ENCODE measurements at places on chromosomes 5 and 9.

GRCh38 chr9:23577611-23578010 lies 248.4 kb downstream of the ELAVL2 start:
- no peak for DNase-seq

DNA sequence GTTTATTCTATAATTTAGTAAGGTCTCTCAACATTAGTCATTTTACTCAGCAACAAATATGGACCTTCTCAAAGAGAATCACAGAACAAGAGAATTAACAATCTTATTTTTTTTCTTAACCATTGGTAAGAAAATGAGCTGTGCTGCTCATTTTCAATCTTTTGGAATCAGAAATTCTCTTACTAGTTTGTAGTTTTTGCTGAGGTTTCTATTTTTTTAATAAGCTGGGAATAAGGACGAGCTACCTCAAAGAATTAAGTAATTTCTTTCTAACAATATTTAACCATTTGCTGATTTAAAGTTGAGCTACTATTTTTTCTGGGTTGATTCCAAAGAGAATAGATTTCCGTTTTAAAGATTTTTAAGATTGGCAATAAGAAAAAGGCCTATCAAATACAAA lies 44.2 kb downstream of the PLGRKT start:
- no peak for DNase-seq

GRCh38 chr5:148776780-148777179 lies 49.6 kb upstream of the ADRB2 start:
- no peak for DNase-seq

GRCh38 chr9:88807426-88807825 lies 183.8 kb upstream of the S1PR3 start:
- DNase-seq = no peak

GRCh38 chr9:134531220-134531970 lies 110.2 kb upstream of the COL5A1 start:
- no peak for DNase-seq

DNA sequence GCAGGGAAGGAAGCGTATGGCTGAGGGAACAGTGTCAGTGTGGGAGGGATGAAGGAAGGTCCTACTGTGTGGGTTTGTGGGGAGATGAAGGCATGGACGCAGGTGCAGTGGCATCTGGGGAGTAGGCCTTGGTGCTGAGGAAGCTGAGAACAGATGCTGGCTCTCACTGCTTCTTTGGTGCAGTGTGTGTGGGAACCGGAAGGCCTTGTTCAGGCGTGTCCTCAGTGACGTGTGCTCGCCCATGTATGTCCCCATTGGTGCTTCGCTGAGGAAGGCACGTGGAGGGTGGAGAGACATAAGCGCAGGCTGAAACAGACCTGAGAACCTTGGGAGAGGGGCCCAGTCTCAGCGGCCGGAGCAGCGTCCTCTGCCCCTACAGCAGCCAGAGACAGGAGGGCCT lies 18.7 kb downstream of the ADAMTS13 start:
- no peak for DNase-seq

- no peak for DNase-seq
Measured at GRCh38 chr9:33236571-33236970, 3.4 kb upstream of the SPINK4 start.

GRCh38 chr9:124941679-124942561 lies 1.0 kb upstream of the GOLGA1 start:
- peak; percentile 31 for DNase-seq

- DNase-seq = no peak
Measured at GRCh38 chr5:80231243-80231642, 24.6 kb downstream of the SERINC5 start.

- DNase-seq = no peak
Measured at GRCh38 chr5:9388941-9389674, 156.8 kb downstream of the SEMA5A start.
